ENCODE measurements at places on chromosomes 7 and 10.

- no peak for DNase-seq
Observed at GRCh38 chr7:102889851-102890250, 22.9 kb upstream of the LRRC17 start.

DNA sequence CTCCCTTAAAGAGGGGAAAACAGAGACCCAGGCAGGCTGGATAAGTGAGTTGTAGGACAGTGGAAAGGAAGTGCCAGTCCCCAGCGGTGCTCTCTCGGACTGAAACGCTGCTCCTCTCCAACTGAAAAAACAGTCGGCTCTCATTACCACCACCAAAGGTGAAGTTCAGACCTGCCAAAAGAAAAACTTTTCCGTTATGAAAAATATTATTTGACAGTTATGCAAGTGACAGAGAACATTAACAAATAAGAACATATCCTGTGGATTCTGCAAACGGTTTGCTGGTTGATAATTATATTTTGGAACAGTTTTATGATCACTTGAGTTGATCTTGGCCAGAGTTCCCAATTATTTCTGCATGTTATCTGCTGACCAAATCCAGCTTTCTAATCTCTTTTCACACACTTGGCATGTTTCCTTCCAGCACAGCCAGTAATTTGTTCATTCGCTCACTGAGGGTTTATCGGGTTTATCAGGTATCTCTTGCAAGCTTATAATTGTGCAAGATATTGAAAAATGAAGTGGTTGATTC lies 82.6 kb downstream of the PTPRE start:
- DNase-seq = no peak

DNA sequence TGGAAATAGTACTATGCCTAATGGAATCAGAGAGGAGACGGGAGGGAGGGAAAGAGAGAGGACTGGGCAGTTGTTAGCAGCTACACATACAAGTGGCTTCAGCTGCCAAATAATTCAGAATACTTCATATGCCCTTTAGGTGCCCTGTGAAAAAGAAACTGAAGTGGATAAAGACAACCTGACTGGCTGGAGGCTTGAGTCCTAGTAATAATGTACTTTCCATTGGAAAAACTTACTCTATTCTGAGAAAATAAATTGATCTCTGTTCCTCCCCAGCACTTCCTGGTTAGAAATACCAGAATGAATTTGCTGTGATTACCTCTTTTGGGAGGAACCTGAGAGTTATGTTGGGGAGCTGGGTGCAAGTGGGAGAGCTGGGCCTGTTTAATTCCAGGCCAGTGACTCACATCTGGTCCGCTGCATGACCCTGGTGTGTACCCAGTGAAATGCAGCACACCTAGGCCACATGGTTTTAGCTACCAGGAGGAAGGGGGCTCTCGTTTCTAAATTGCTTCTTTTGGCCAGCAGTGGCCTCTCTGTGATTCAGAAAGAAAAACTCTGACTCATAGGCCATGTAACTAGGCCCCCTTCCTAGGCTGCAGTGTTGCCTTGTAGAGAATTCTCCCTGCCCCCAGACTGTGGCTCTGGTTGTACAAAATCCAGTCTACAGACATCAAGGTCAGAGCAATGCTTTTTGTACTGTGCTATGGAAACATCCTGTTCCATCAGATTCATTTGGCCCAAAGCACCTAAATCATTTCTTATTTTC lies 6.5 kb downstream of the AGFG2 start:
- no peak for DNase-seq

DNA sequence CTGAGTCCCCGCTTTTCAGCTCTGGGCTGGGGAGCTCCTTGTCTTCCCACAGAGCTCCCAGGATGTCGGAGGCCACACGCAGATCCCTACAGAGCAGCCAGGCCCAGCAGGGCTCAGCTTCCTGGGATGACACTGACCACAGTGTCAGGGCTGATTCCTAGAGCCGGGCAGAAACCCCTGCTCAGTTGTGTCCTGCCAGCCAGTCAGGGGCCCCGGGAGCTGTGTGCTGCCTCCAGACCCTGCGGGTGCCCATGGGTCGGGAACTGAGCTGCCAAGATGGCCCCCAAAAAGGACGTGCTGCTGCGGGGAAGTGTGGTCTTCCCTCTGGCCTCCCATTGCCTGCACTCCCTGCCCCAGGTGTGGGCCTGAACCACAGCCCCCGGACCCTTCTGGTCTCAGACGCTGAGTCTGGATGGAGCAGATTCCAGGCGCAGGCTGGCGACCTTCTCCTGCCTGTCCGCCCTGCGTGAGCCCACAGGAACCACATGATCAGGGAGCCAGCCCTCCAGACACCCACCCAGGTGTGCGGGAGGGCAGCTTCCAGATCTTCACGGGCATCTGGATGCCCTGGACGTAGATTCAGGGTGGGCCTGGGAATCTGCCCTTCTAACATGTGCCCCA lies 217.4 kb downstream of the MAD1L1 start:
- DNase-seq = no peak

DNA sequence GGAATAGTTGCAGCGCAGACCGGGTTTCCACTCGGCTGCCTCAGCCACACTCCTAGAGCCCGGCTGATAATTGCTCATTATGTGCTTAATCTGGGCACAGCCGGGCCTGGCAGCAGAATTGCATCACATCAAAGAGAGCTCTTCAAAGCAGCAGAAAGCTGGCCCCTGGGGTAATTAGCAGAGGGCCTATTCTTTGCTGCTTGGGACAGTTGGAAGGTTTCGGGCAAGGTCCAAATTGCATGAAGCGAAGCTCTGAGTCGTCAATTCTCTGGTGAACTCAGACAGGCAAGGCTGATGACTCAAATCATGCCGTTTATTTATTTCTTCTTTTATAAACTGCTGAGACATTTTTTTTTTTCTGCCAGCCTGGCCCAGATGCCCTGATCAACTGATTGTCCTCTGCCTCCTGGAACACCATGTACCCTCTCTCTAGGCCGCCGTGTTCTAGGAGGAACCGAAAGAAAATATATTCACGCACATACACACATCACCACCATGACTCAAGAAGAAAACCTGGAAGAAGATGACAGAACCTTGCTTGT lies 242.2 kb downstream of the RAB11FIP2 start:
- no peak for DNase-seq

GRCh38 chr7:106871793-106872571 lies 6.9 kb downstream of the PIK3CG start:
- DNase-seq = no peak

DNA sequence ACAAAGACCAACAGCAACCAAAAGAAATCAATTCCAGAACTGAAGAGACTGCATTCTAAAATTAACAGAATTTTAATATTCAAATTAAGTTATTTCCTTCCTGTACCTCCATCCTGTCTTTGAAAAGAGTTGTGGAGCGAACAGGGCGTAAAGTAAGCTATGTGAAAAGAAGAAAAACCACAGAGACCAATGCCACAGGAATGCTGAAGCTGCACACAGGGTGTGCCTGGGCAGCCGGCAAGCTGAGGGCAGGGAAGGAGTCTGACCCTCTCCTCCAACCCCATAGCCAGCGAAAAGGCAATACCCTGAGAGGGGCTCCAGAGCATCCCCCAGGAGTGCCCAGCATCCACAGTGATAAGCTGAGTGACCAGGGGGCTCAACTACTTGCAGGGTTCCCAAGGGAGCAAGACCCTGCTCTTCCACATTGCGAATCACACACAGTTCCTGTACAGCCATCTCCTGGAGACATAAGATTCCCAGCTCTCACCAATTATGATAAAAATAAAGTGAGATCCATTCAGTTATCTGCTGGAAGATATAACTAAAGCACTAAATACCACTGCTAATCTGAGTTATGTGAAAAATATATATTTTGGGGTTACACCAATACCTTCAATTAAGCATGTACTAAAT lies 93.8 kb downstream of the PARD3 start:
- no peak for DNase-seq

DNA sequence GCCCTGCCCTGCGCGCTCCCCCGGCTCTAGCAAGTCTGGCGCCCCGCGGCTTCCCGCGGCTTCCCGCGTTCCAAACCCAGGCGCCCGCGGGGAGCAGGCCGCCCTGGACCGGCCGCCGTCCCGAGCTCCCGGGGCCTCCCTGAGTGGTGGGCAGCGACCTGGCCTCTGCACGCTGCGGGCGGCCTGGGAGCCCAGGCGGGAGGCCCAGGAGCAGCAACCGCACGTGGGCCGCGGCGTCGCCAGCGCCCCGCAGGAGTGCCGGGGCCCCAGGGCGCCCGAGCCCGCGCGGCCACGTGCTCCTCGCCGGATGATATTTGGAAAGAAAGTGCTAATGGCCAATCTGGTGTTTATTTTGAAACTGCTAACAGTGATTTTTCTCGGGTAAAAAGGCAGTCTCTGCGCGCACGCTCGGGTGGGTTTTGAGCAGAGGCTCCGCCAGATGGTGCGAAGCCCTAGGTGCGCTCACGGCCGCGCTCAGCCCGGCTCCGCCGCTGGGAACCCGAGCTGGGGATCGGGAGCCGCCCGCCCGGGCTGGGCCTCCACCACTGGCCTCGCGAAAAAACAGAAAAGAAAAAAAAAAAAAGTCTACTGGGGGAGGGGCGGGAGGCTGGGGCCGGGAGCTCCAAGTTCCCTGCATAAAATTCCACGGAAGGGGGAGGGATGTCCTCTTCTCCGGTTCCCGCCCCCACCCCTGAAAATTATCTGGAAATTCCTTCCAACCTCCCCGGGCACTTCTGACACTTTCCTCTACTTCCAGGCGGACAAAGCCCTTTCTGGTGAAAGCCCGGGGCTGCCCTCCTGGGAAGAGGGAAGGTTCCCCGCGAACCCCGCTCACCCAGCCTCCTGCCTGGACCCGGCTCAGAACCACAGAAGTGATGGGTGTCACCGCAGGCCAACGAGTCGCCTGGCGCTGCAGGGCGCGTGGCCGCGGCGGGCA lies 4.3 kb downstream of the EBF3 start:
- DNase-seq = no peak

DNA sequence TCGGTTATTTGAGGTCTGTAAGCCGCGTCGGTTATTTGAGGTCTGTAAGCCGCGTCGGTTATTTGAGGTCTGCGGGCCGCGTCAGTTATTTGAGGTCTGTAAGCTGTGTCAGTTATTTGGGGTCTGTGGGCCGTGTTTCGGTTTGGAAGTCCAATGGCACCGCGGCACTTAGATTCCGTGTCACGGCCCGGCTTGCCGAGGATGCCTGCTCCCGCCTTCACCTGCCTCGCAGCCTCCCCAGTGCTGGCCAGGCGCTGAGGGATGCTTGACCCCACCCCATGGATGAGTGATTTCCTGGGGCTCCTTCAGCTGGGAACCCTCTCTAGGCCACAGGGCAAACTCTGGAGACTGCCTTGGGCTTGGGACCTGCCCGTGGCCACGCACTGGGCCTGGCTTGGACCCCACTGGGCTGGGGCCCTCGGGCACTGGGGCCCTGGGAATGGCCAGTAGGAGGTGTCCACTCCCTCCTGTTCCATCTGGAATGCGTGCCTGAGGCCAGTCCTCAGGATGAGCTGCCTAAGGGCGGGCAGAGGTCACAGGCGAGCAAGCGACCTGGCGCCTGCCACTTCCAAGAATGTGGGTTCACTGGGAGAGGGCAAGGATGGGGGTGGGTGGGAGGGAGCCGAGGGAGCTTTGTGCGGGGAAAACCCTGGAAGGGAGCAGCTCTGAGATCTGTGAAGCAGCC lies 25.6 kb downstream of the ADGRA1 start:
- no peak for DNase-seq

DNA sequence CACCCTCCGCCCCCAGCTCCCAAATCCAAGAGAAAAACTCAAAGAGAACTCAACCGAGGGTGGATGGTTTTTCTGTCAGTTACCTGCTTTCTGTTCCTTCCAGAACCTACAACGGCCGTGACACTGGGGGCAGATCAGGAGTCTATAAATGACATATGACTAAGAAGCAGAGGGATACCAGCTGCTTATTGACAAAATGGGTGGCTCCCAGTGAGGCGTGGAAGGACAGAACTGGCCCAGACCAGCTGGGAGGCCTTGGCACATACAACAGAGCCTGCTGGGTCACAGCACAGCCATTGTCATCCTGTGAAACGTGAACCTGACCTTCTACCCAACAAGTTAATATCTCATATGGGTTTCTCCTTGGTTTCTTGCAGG lies 84.3 kb upstream of the ADRB1 start:
- DNase-seq = no peak

DNA sequence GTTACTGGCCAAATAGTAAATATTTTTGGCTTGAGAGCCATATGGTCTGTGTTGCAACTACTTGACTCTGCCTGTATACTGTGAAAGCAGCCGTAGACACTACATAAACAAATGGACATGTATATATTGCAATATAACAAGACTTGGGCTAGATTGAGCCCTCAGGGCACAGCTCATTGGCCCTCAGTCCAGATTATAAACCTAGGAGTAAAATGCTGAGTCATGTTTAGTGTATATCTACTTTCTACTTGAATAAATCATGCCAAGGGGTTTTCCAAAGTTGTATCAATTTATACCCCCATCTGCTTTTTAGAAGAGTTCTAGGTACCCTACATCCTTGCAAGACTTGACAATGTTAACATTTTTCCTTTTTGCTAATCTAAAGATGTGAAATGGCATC lies 27.4 kb upstream of the POU6F2 start:
- DNase-seq = no peak

- no peak for DNase-seq
Observed at GRCh38 chr7:76364198-76364584, 5.4 kb upstream of the YWHAG start.

DNA sequence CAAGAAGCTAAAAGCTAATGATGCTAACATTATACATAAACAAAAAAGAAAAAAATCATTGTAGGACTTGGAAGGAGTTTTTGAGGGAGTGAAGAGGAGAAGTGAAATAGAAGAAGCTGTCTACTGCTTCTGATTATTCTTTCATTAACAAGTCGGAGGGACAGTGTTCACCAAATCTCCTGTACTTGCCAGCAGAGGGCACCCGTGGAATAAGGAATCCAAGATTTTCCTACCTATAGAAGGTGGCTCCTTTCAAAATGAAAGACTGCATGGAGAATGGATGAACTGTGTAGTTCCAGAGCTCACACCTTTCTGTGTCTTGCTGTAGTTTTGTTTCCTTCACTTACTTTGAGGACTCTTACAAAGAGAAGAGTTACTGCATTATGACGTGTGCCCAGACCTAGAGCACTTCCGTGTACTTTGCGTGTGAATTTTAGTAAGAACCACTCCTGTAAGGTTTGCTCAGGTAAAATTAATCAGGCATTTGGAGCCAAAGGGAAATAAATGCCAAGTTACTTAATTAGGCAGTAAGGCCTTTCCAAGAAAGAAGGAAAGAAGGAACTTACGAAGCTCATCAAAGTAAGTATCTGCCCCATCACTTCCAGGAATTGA lies 145.1 kb downstream of the SEMA3D start:
- peak; percentile 33 for DNase-seq

DNA sequence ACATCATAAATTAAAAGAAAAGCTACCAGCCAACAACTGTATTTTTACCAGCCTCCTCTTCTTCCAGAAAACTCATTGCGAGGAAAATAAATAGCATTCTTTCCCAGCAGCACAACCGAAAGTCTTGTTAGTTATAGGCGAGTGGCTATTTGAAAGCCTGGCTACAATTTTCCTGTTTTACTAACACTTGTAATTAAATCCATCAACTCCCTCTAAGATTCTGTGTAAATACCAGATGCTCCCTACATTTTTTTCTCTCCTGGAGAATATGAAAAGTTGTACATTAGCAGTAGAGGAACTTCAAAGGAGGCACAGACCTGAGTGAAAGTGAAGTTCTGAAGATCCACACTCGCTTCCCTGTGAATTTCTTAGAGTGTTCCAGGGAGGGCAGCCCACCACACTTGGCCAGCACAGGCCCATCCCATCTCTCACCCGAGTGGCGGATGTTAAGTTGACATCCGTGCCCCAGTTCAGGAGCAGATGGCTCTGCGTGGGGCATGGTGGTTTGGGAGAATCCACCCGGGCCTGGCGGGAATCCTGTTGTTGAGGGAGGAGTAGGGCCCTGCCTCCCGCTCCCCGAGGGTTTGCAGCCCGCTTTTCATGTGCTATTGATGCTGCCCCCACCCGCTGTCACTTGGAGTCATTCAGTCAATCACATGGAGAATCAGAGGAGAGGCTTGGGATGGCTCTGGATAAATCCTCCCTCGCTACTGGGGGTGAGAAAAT lies 451.0 kb upstream of the GALNT17 start:
- DNase-seq = no peak

- DNase-seq = no peak
Observed at GRCh38 chr10:87656431-87657072, 3.1 kb upstream of the PAPSS2 start.

Data from iPS DF 6.9 (cell line).